ENCODE measurements at places on chromosomes 7 and 10.

GRCh38 chr10:5812283-5813090 is 747 bp downstream of the GDI2 start:
- no peak for DNase-seq

- DNase-seq: no peak
Observed at GRCh38 chr7:42351316-42351935, 114.4 kb upstream of the GLI3 start.

- no peak for DNase-seq
Observed at GRCh38 chr10:47261121-47261520, 38.9 kb upstream of the GDF10 start.

- DNase-seq: no peak
Observed at GRCh38 chr10:6345404-6345803, 142.7 kb downstream of the PFKFB3 start.

- no peak for DNase-seq
Observed at GRCh38 chr7:21915140-21915539, 30.6 kb downstream of the CDCA7L start.

GRCh38 chr10:6058682-6059475 is 3.3 kb downstream of the IL2RA start:
- DNase-seq: no peak

DNA sequence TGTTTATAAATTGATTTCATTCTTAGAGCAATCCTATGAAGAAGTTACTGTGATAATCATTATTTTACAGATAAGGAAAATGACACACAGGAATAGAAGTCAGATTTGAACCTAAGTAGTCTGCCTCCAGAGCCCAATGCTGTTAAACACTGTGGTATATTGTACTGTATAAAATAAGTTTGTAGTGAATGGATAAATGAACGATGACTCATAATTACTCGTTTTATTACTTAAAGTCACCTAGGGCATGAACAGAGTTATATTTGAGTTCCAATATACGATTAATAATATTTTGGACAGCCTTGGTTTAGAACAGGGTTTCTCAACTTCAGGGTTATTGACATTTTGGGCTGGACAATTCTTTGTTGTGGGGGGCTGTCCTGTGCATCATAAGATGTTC is 7.8 kb upstream of the BTRC start:
- DNase-seq: no peak

DNA sequence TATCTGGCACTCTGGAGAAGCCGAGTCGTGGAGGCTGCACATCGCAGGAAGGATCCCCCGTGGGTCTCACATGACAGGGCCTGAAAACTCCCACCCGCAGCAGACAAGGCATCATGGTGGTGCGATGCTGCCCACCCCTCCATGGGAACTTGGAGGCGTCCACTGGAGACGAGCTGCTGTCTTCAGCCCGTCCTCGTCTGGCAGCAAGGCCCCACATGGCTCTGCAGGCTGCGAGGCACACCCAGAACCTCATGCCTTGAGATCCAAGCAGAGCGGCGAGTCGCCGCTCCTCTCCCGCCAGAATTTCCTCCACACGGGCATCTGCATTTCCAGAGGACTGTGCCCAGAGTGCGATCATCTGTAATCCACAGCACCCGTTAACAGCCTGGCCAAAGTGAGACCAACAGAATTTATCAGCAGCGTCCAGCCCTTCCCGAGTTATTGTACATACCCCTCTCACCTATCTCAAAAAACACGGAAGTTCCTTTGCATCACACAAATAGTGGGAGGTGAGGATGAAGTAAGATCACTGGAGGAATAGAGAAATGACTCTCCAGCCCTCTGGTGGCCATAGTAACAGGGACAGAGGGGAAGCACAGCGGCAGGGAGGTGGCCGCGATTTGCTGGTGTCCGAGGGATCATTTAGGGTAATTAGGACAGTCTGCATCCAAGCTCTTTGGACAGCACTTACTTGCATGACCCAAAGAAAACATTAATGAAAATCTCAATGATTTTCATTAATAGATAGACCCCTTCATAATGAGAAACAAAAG is 292.4 kb downstream of the USP6NL start:
- no peak for DNase-seq

- no peak for DNase-seq
Observed at GRCh38 chr10:33073641-33074415, 115.8 kb upstream of the ITGB1 start.

GRCh38 chr10:110844617-110844881 is 27.2 kb upstream of the PDCD4 start:
- no peak for DNase-seq

Measured in activated CD8-positive, alpha-beta memory T cell treated with anti-CD3 and anti-CD28 coated beads, Interleukin-2, amount 50 U/mL, for 4 hours (primary cell).